ENCODE measurements at places on chromosomes 1 and 21. TPM values are rescaled to one million over a fixed set of nuclear protein-coding genes. Genes with fewer than 3 reads are reported as not detected.

The MIXL1 gene
- under 0.01 TPM for total RNA-seq

The TRIM63 gene
- total RNA-seq = under 0.01 TPM

The GABRD gene
- 0.20 TPM for total RNA-seq

The BGLAP gene
- total RNA-seq = under 0.01 TPM

The CRP gene
- not detected for total RNA-seq

The RIMS3 gene
- 0.20 TPM for total RNA-seq

The ZFYVE9 gene
- total RNA-seq = 36.7 TPM
